ENCODE measurements at places on chromosomes 12 and 14. TPM values are rescaled to one million over a fixed set of nuclear protein-coding genes. Genes with fewer than 3 reads are reported as not detected.

OVCH1 gene
- total RNA-seq = not detected

ALDH1L2 gene
- 10.0 TPM for total RNA-seq

RIPK3 gene
- total RNA-seq = 1.1 TPM

NPAS3 gene
- under 0.01 TPM for total RNA-seq

CELA1 gene
- total RNA-seq = not detected

PRH1 gene
- total RNA-seq = 4.1 TPM

WNT1 gene
- total RNA-seq = not detected

SERPINA3 gene
- total RNA-seq = 0.16 TPM

PZP gene
- not detected for total RNA-seq

TRIM9 gene
- 0.16 TPM for total RNA-seq

PAN2 gene
- total RNA-seq = 15.6 TPM

Measured in mesangial cell (primary cell).